Posterior vena cava (tissue), 2 donors: ENCODE measurements at places on chromosomes 12 and 14. TPM values are rescaled to one million over a fixed set of nuclear protein-coding genes. Genes with fewer than 3 reads are reported as not detected.
A peak's percentile ranks its signal among the peaks of the same experiment; 100 is the strongest.

Gene KRT6C
- not detected for total RNA-seq

DNA sequence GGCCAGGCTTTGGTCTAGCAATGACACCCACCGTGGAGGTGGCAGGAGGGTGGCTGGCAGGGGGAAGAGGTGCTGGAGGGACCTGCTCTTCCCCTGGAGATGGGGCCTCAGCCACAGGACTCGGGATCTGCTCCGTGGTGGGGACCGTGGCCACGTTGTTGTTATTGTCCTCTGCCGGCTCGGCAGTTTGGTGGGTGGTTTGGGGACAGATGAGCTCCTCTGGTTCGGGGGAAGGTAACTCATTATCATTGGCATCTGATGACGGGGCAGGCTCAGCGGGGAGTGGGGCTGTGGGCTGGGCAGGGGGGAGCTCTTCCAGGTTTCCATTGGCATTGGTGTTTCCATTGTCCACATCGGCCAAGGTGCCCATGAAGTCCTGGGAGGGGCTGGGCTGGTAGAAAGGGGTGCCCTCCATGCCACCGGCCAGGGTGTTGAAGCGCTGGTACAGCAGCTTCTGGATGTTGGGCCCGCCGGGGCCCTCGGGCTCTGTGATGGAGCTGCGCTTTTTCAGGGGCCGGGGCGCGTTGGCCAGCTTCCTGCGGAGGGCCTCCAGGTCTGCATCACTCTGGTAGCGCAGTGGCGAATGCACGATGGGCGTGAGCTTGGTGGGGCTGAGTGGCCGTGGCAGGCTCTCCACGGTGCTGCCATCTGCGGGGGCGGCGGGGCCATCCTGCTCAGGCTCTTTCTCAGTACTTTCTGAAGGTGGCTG lies 24.3 kb downstream of the ZFYVE21 start:
- peak; percentile 70 for DNase-seq

DNA sequence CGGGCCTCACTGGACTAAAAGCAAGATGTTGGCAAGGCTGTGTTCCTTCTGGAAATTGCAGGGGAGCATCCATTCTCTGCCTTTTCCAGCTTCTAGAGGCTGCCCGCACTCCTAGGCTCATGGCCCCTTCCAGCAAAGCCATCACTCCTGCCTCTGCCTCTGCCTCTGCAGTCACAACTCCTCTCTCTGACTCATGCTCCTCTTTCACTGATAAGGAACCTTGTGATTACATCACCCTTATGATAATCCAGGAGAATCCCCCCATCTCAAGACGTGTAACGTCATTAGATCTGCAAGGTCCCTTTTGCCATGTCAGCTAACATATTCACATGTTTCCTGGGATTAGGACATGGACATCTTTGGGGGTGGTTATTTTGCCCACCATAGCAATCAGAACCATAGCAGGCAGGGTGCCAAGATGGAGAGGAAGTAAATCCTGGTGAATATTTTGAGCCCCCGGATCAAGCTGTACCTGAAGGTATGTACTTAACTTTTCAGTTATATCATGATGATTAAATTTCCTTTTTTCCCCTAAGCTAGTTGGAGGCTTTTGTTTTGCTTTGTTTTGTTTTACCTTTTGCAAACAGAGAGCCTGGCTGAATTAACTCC lies 123.6 kb downstream of the SCARB1 start:
- no peak for DNase-seq

- DNase-seq, result no peak
Measured at GRCh38 chr14:61517911-61518384, 177.4 kb upstream of the HIF1A start.
